ENCODE measurements at places on chromosomes 2 and 18.
A peak's percentile ranks its signal among the peaks of the same experiment; 100 is the strongest.

GRCh38 chr2:221610675-221611074 lies 38.6 kb upstream of the EPHA4 start:
- DNase-seq: no peak

DNA sequence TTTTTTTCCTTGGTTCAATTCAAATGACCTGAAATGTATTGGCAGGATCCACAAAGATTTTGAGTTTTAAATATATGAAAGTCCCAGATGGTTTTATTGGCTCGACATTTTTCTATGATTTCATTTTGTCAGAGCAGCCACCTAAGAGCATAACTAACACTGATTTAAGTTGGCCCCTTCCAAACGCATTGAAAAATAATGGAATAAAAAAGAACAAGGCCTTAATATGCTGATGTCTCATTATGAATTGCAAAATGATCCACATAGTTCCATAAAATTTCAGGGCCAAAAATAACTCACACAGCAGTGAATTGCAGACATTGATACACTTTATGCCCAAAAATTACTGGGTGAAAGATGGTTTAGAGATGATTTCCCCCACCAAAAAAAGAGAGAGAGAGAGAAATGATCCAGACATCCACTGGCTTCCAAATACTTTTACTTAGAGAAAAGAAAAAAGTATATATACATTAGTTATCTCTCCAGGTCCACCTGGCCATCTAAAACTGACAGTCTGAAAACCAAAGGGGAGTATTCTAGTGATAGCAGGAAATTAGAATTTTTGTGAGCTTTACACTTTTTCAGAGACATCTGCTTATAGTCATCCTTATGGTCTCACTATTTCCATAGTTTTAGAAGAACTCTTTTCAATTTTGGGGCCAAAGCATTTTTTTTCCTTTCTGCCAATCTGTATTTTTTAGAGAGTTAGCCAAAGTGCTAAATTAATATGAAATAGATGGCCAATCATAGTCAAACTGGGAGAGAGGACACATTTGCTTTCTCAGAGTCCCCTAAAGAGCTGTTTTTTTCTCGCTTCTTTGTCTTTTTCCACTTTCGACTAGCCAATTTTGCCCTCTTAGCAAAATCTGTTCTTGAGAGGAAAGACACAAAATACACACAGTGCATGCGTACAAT lies 213.5 kb upstream of the RND3 start:
- DNase-seq: no peak

- no peak for DNase-seq
These were observed 82.7 kb downstream of the LTBP1 start for GRCh38 chr2:33029459-33029858.

GRCh38 chr2:51782921-51783765 lies 751.2 kb upstream of the NRXN1 start:
- DNase-seq: no peak

- peak; percentile 35 for DNase-seq
These were observed 138.1 kb downstream of the WDR7 start for GRCh38 chr18:56789004-56789888.

DNA sequence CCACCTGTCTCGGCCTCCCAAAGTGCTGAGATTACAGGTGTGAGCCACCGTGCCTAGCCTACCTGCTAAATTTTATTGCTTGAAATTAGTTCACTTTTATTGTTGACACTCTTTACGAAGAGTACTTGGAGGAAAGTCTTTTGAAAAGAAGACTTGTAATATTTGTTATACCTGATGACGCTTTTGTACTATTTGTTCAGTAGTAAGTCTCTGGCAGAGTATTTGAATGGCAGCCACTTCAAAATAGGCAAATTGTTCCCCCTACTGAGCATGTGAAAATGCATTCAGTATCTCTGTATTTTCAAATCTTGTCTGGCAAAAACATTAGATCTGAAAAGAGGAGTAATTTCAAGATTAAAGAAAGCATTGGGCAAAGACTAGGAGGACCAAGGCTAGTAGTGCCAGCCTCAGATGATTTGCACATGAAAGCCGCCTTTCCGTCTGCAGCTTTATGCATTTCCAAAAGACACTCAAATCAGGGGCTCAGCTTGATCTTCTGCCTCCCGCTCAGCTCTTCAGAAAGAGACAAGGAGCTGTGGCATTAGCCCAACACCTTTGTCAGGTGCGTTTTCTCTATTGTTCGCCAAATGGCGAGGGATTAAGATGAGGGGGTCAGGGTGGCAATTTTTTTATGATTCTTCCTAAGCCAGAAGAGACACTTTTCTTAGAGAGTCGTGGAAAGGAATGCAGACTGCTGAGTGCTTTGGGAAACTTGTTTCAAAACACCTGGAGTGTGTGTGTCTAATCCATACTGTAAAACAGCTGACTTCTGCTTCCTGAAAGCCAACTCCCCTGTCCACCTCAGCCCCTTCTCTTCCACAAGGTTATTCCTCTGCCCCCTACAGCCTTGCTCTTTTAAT lies 18.8 kb upstream of the FOXI3 start:
- peak; percentile 24 for DNase-seq

DNA sequence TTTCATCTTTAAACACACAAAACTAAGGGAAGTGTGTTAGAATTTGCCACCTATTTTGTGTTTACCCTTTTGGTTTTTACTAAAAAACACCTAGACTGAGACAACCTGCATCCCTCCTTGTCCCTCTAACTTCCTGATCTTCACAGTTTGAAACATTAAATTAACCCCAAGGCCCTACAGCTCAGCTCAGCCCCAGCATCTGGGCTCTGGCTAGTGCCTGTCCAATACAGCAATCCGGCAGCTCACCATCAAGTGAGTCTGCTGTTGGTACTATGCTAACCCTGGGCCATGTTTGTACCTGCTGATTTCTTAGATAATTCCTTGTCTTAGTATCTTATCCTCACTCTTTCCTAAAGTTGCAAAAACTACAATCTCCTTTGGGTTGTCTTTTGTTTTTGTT lies 162.4 kb downstream of the DSEL start:
- DNase-seq: no peak

- no peak for DNase-seq
These were observed 1785.0 kb upstream of the LRRTM1 start for GRCh38 chr2:82089518-82089917.

GRCh38 chr2:45680351-45680967 lies 29.0 kb downstream of the PRKCE start:
- DNase-seq: no peak

DNA sequence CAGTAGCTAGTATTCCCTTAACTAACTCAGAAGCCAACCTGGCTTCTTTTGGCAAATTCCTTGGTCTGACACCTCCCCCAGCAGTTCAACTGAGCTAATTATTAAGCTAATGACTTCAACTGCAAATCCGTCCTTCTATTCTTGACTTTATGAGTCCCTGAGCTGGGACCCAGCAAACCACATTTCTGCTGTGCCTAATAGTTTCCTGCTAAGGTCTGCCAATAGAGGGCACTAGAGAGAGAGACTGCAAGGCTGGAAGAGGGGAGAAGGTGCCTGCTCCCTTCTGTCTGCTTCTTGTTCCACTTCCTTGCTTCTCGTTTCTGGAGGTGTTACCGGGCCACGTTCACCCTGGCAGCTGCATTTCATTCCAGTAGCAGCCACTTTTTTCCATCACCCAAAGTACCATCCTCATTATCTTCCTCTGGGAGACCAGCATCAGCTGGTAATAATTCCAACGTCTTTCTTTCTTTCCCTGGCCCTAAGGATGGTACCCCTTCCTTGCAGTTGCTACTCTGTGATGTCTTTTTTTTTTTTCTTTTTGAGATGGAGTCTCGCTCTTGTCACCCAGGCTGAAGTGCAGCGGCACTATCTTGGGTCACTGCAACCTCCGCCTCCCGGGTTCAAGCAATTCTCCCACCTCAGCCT lies 352.0 kb downstream of the TNS1 start:
- DNase-seq: peak; percentile 83

DNA sequence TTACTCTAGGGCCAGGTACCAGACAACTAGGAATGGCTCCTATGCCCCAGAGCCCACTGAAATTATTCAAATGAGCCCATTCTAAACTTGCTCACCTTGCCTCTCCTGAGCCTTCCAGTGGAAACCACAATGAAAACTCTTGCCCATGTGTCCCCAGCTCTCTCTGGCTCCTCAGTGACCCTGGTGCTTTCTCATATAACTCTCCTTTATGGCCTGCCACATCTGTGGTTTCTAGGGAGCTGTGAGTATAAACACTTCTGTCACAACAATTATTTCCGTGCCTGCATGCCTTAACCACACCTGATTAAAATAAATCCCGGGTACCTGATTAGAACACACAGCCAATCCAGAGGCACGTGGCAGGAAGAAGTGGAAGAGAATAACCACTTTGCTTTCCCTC lies 333.0 kb upstream of the SPRED2 start:
- no peak for DNase-seq

GRCh38 chr2:36337354-36337753 lies 18.2 kb upstream of the CRIM1 start:
- DNase-seq: no peak

GRCh38 chr2:145090841-145091761 lies 571.2 kb upstream of the ZEB2 start:
- DNase-seq: no peak

DNA sequence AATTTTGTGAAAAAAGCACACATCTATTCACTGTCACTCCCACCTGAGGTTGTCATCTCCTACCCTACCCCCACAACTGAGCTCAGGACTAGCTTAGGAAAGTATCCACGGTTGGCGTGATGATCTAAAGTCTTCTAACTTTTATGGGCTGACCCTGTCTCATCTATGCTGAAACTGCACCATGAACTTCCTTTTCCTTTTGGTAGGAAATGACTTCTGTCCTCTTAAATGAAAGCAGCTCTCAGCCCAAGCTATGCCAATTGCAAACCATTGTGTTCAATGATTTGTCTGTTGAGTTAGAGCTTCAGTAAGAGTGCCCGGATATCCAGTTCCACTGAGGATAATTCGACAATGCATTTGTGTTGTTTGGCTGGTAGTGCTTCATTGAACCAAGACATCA lies 52.7 kb downstream of the ARHGAP25 start:
- DNase-seq: no peak

DNA sequence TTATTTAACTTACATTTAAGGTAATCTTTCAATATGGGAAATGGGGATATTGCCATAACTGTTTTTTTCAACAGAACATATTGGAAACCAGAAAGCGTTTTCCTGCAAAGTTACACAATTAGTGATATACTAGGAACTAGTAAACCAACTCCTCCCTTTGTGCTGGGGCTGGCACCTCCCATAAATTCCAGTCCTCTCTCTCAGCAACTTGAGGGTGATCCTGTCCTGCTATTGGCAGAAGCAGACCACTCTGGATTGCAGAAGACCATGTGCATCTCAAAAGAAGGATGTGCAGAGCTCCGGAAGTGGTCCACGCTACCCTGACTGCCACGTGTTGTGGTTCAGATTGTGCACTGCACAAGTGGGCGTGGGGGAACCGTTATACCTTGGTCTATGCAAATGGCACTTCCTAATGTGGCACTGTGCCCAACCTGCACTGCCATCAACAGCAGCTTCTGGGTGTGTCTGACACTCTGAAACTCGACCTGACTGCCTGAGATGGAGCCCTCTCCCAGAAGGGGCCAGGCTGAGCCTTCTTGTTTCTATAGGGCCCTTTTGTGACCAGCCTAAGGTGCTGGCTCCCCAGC lies 219.2 kb downstream of the ZNF516 start:
- no peak for DNase-seq

DNA sequence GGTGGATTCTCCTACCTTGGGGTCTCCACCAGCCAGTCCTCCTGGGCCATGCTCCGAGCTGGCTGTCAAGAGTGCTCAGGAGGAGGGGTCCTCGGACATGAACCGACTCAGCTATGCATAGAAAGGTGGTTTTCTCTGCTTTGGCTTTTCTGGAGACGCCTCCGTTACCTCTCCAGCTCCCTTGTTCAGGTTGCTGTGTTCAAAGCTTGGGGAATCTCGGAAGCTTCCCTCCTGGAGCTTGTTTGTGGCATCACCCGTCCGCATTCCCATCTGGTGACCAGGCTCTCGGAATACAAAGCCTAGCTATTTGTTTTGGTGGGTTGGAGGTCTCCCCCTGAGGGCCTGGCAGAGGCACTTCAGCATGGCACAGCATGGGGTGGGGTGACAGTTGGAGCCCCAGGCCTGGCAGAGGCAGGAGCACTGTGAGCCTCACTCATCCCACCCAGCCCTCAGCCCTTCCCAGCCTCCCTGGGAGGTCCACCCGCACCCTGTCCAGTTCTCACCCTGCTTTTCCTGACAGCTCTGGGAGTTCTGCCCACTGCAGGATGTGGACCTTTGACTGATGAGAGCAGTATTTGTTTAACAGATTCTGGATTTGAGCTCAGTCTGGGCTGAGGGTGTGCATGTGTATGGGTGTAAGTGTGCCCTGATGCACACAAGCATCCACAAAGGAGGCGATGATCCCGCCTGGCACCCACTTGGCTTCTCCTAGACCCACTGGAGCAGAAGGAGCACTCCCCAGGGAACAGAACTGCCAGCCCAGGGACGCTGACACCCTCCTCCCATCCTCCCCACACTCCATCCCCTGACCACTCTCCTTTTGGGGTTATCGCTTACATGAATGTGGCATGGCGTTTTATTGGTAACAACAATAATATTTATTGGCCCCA lies 107.3 kb upstream of the HS6ST1 start:
- DNase-seq: peak; percentile 68

DNA sequence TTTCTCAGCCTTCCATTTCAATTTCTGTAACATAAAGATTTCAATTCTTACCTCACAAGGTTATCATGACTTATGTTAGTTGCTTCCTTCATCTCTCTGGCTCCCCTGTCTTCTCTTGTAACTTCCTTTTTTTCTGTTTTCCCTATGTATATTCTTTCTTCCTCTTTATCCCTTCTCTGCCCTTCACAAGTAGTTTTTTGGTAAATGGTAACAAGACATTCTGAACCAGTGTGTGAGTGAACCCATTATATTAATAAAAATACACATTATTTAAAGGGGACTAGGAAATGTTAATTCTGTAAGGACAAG lies 8.4 kb downstream of the ACSL3 start:
- DNase-seq: no peak

DNA sequence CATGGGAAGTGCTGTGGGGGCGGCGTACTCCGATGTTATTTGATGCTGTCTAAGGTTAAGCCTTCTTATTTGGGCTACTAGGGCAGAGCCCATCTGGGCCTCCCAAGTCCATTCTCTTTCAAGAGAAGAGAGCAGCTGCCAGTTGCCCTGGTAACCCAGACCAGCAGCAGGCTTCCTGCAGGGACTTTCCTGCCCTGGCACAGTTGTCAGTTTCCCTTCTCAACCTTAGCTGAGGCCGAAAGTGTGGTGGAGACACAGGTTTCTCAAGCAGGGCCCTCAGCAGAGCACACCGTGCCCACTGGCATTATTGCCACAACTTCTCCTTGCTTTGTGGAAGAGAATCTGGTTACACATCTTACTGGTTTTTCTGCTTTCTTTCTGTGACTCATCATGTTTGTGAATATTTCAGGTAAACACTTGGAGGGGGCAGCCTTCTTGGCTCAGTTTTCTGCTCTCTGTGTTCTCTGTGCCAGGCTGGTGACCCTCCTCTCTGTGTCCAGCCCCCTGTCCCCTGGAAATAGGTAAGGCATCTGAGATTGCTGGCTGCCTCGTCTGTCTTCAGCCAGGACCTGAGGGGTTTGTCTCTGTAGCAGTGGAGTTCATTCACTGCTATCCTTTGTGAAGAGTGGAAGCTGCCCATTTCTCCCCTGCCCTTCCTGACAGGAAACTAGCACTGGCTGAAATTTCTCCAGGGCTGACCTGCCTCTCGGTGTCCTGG lies 111.0 kb downstream of the B3GNT2 start:
- peak; percentile 45 for DNase-seq

GRCh38 chr18:10524507-10525370 lies 1.1 kb upstream of the NAPG start:
- DNase-seq: no peak

- DNase-seq: no peak
These were observed 83.0 kb upstream of the FZD7 start for GRCh38 chr2:201950606-201951005.

All from ELF-1 (cell line).